ENCODE measurements at places on chromosomes 12 and 14.

DNA sequence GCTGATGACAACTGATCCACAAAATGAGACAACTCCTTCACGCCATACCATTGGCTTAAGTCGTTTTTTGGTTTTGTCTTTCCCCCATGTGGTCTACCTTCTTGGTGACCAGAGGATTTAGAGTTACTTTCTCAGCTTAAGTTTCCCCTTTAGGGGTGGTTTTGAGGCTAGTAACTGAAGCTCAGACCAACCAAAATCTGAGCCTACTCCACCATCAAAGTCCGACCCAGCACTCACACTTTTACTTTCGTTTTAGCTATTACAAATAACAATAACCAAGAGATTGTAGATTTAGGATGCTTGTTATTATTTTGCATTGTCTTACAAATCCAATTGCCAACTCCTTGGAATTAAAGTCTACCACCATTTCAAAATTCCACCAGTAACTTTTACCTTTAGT, 130.6 kb upstream of the MDM1 start:
- no peak for DNase-seq

DNA sequence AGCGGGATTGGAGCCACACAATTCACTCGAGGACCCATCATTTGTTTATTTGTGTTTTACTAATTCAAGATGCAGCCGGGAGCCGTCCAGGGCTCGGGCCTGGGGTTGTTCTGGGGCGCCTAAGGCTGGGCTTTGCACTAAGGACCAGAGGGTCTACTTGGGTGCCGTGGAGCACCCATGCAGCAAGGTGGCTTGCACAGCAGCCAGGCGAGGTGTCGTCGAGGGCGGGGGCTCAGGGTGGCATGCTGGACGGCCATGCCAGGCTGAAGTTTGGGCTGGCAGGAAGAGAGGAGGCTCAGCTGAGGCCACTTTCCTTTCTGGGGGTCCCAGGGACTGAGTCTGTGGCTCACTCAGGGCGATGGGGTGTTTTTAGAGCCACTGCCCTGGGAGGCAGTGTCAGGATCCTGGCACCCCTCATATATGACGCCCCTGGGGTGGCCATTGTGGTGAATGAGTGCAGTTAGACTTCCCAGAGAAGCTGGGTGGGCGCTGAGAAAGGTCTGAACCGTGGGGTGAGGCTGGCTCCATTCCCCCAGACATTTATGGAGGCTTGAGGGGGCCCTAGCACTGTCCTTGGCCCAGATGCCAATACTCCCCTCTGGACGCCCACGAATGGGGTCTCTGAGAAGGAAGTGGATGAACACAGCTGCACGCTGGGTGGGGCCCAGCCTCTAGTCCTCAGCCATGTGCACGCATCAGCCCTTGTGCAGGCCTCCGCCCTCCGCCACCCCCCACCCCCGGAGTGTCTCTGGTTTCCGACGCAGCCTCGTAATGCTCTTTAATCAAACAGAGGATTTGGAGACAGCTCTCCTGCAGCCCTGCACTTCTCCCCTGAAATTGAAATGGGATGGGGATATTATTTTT, 11.3 kb downstream of the MEG3 start:
- no peak for DNase-seq

GRCh38 chr12:97118796-97119375, 211.8 kb downstream of the NEDD1 start:
- DNase-seq: no peak

DNA sequence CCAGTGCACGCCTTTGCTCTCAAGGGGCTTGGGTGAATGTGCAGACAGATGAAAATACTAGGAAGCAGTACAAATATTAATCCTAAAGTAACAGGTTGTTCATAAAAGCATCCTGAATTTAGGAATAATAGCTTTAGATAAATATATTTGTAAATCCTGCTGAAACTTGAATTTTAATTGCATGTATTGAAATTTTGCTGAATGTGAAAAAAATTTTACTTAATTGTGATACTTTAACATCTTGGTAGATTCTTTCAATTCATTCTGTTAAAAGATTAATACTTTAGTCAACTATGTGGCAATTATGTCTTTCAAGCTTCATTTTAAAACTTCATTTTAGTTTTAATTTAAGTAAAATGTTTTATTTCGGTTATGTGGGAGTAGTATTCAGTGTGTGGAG, 5.5 kb downstream of the SLC38A6 start:
- no peak for DNase-seq

DNA sequence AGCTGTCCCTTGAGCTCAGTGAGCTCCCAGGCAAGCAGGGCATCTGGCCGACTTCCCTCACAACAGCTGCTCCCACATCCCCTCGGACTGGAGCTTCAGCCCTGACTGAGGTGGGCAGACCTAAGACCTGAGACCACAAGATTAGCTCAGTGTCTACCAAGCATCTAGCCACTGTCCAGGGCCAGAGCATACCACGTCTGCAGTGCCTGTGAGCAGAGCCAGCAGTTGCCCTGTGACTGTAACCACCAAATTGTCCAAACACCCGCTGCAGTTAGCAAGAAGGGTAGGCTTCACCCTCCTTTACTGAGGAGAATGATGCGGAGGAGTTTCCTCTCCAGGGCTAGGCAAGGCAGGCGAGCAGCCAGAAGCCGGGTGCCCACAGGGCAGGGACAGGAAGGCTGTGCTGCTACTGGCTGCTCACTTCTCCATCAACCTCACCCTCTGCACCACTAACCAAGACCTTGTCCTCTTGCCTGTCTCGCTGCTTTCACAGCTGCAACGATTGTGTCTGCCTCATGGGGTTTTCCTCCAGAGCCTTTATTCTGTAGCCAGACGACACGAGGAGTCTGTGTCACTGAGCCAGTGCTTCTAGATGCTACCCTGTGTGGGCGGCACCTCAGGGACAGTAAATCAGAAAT, 53.9 kb downstream of the ANAPC7 start:
- peak; percentile 35 for DNase-seq

Data from cerebellar cortex (tissue), 1 donor.